ENCODE measurements at places on chromosomes 12 and 14. TPM values are rescaled to one million over a fixed set of nuclear protein-coding genes. Genes with fewer than 3 reads are reported as not detected.

Gene CBLN3
- total RNA-seq, result 6.1 TPM

Gene RBM19
- 20.9 TPM for total RNA-seq

Gene CLEC4C
- not detected for total RNA-seq

Gene KLRC2
- not detected for total RNA-seq

Gene KCNJ8
- 0.22 TPM for total RNA-seq

Gene C12orf54
- not detected for total RNA-seq

Gene CELA1
- total RNA-seq, result not detected

Gene PLEKHA5
- total RNA-seq, result 25.5 TPM

Gene TAMALIN
- 0.65 TPM for total RNA-seq

Gene SLC38A4
- total RNA-seq, result 5.4 TPM

Gene SLC10A1
- total RNA-seq, result not detected

Gene SMOC1
- 96.4 TPM for total RNA-seq

Gene SLCO1C1
- 0.32 TPM for total RNA-seq

Gene LIN7A
- total RNA-seq, result 0.13 TPM

Gene DNAAF2
- total RNA-seq, result 7.8 TPM

Gene KRT72
- total RNA-seq, result not detected

Gene MYO1H
- total RNA-seq, result not detected

Gene VPS29
- 78.4 TPM for total RNA-seq

Gene TRIM9
- total RNA-seq, result 2.7 TPM

Gene PPP1R3E
- 10.8 TPM for total RNA-seq

Gene NTF3
- total RNA-seq, result 3.5 TPM

Gene ASPG
- total RNA-seq, result 0.13 TPM

Gene SYCP3
- 0.52 TPM for total RNA-seq

Gene RPL36AL
- total RNA-seq, result 173 TPM

Gene PGF
- total RNA-seq, result 30.1 TPM

Gene GPR84
- under 0.01 TPM for total RNA-seq

Gene NR1H4
- not detected for total RNA-seq

Gene CLMN
- 3.1 TPM for total RNA-seq

Gene NID2
- 120 TPM for total RNA-seq

Gene CLEC4E
- not detected for total RNA-seq

Gene SERPINA5
- 4.6 TPM for total RNA-seq

Gene ATF7
- total RNA-seq, result 24.3 TPM

Gene DCN
- total RNA-seq, result 6,491 TPM

Gene ATXN7L3B
- 23.8 TPM for total RNA-seq

Gene SLC25A47
- total RNA-seq, result not detected

Gene TPH2
- total RNA-seq, result not detected

Gene TSPAN19
- total RNA-seq, result not detected

Gene GNB3
- total RNA-seq, result 4.3 TPM

Gene TTC8
- 40.4 TPM for total RNA-seq

Gene BMP4
- 73.5 TPM for total RNA-seq

Gene SPTB
- total RNA-seq, result 0.13 TPM

Gene SCN8A
- total RNA-seq, result 42.1 TPM

Gene IL25
- not detected for total RNA-seq
